ENCODE measurements at places on chromosomes 1 and 21.

- DNase-seq = no peak
Measured at GRCh38 chr21:36169470-36170128, 13.0 kb downstream of the DOP1B start.

DNA sequence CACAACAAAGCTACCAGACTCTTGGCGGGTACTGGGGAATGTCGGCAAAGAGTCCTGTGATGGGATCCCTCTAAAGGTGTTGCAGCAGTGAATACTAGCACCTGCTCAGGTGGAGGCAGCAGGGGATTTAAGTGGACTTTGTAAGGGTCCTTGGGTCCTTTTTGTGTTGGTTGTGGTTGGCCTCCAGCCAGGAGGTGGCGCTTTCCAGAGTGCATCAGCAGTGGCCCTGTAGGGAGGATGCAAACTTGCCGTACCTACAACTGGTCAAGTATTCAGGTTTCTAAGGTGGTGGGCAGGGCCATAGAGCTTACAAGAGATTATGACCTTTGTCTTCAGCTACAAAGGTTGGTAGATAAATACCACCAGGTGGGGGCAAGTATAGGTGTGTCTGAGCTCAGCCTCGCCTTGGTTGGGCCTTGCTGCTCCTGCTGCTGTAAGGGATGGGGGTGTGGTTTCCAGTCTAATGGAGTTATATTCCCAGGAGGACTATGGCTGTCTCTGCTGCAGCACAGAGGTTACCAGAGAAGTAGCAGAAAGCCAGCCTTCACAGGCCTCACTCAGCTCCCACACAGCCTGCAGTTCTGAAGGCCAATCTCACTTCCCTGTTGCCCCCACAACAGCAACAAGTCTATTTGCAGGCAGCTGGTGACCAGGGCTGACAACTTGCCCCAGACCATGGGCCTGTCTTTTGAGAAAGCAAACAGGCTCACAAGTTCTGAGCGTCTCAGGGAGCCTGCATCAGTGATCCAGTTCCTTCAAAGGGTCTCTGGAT is 7.3 kb downstream of the OR2M5 start:
- DNase-seq = no peak

DNA sequence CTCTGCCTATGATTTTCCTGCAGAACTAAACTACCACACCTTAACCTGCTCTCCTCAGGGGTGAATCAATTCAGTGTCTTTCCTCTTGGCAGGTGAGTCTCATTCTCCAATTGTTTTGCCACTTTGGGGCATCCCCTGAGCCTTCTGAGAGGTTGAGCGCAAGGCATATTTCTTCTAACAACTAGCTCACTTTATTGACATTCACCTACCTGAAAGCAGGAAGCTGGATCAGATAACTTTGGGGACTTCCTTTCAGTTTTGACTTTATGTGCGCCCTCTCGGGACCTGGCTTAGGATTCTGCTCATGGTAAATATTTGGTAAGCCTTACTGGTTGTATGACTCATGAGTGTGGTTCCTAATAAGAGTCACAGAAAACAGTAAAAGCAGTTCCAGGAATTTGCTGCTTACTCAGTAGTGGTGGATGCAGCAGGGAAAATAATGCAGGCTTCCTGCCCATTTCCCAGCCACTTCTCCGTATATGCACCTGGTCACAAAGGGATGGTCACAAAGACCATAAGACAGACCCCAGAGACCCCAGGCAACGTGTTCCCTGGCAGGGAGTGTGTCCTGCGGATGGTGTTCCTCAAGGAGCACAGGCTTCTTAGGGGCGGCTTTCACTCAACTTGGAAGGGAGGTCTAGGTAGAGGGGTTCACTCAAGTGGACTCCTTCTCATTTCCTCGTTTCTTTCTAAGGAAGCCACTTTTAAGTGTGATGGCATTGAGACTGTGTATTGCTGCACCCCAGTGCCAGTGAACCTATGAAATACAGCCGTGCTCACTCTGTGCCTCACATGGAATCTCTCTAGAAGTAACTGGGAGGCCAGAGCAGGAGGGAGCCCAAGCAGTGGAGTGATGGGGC is 22.0 kb upstream of the BATF3 start:
- no peak for DNase-seq

- no peak for DNase-seq
Measured at GRCh38 chr1:113042285-113043143, 30.5 kb upstream of the LRIG2 start.

DNA sequence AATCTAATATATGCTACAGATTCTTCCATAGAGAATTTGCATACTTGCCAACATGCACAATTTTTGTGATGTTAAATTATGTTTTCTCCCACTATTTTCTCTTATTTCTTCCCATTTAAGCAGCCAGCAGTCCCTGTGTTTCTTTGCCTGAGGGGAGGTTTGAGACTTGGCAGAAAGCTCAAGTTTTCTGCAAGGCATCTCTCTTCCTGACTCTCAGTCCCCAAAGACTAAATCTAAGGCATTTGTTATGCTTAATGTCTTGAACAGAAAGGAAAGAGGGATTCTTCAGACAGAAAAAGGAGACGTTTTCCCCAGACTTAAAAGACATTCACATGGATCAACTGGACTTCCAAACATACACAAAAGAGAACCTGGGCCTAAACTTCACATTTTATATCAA is 354.4 kb downstream of the RYR2 start:
- no peak for DNase-seq
